ENCODE measurements at places on chromosomes 7 and 10.

- DNase-seq: no peak
Observed at GRCh38 chr10:22294694-22295093, 21.5 kb upstream of the COMMD3 start.

DNA sequence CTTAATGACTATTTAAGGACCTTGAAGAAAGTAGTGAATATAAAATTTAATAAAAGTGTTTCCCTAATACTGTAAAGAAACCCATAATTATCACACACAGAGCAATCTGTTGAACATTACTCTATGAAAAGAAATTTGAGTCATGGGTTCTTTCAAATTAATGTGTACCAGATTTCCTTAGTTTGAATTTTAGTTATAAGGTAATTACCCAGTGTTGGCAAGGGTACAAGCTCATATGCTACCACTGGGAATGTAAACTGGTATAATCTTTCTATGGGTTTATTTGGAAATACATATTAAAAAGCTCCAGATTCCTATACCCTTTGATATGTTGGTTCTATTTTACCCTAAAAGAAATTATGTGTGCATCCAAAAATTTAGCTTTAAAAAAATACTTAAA lies 22.9 kb downstream of the PANK1 start:
- no peak for DNase-seq

DNA sequence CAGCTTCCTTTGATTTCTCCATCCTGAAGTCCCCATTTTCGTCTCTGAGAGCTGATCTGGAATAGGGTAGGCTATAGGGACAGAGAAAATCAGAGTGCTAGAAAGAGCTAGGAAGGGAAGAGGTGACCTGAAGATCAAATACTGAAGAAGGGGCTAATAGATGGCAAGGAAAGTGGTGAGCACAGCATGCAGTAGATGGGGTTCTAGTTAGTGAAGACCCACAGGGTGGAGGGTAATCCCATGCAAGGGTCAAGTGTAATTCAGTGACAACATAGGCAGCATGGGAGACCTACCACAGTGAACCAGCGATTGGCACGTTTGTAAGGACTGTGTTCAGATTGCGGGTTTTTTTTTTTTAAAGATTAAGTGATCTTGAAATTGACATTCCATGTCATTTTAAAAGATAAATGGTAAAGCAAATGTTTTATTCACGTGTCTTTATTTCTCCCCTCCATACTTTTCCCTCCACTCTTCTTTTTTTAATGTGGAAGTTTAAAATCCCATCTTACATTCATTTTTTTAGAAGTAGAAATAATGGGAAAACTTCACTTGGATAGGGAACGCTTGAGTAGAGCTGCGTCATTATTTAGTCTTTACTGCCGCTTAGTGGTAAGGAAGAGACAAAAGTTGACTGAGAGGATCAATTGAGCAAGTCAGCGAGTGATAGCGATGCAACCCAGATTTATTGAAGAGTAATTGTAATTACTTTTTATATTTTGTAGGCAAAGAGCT lies 21.0 kb upstream of the ABI1 start:
- DNase-seq: no peak

DNA sequence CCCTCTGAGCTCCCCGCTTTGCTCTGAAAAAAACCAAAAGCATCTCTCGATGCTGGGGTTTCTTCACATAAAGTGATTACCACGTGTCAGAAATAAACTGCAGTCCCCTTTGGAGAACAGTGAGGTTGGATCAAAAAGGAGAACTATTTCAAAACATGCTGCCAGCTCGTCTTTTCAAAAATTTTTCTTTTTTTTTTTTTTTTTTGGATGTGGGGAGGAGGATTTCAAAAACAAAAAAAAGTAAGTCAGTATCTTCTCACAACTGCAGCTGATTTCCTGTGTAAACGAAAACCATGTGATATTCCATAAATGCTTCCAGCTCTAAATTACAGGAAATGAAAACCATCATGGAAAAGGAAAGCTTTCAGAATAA lies 155.0 kb upstream of the LYZL2 start:
- DNase-seq: no peak

DNA sequence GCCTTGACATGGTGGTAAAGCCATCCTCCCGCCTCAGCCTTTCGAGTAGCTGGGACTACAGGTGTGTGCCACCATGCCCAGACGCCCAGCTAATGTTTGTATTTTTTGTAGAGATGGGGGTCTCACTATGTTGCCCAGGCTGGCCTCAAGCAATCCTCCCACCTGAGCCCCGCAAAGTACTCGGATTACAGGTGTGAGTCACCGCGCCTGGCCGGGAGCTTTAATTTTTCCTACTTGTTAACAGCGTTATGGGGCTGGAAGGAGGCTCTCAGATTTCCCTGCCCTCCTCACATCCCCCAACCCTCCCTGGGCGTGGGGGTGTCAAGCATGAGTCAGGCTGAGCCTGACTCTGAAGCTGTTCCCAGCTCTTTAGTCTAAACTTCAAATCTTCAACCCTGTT lies 8.3 kb downstream of the ALKBH4 start:
- DNase-seq: no peak

DNA sequence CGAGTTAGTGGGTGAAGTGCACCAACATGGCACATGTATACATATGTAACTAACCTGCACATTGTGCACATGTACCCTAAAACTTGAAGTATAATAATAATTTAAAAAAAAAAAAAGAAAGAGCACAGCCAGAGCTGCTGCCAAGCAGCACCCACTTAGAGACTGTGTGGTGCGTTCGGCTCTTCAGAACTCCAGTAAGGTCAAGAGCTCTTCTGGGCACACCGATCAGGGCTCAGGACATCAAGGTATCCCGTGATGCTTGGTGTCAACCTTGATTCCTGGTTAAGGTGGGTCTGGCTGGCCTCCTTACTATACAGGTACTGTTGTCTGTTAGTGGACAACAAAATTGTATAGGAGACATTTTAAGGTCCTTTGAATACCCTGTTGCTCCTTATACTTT lies 385.7 kb upstream of the AKR1E2 start:
- no peak for DNase-seq

DNA sequence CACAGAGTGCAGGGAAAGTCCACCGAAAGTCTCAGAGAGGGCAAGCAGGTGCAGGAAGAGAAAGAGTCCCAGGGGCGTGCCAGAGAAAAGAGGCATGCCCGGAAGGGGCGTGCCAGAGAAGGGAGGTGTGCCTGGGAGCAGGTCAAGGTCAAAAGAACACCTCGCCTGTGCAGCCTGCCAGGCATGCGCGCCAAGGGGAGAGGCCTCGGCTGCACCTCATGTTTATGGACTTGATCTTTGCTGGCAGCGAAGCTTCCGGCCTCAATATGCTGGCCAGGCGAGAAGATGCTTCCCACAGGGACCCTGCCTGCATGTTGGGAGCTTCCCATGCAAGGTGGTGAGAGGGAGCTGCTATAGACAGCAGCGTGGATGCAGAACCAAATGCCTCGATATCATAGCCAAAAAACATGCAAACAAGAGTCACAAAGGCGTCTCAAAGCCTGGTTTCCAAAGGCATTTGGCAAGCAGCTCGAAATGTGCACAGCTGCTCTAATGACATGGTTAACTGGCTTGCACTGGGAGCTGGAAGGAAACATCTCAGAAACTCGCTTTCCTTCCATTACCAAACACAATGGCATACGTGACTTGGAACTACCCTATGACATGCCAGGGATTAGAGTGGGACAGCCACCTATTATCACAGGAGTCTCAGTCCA lies 192.5 kb upstream of the PPP2R2D start:
- no peak for DNase-seq

GRCh38 chr10:120989996-120990598 lies 138.9 kb downstream of the WDR11 start:
- DNase-seq: no peak

- no peak for DNase-seq
Observed at GRCh38 chr10:51137756-51138529, 63.7 kb downstream of the PRKG1 start.

DNA sequence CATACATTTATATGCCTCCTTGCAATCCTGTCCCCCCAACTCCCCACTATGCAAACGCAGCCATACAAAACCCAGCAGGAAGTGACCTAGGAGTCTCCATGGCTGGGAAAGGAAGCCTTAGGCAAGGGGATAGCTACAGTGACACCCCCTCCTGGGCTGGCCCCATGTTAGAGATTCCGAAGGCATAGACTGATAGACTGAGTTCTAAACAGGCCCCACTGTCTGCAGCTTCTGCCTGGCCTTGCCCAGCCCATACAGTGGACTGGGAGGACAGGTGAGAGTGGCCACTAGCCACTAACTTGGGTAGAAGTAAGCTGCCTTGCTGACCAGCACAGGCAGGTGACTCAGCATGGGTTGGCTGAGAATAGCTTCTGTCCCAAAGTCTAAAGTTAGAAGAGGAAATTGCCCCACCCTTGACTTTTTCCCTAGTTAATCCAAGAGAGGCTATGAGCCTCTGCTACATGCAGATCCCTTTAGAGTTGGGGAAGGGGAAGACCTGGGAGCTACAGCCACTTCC lies 106.3 kb downstream of the C10orf105 start:
- DNase-seq: no peak

- no peak for DNase-seq
Observed at GRCh38 chr7:137404660-137405317, 61.3 kb upstream of the PTN start.

GRCh38 chr10:17671307-17671706 lies 27.4 kb downstream of the STAM start:
- no peak for DNase-seq

- no peak for DNase-seq
Observed at GRCh38 chr10:11183015-11183414, 165.3 kb downstream of the CELF2 start.

- no peak for DNase-seq
Observed at GRCh38 chr7:14934839-14935238, 32.3 kb upstream of the DGKB start.

DNA sequence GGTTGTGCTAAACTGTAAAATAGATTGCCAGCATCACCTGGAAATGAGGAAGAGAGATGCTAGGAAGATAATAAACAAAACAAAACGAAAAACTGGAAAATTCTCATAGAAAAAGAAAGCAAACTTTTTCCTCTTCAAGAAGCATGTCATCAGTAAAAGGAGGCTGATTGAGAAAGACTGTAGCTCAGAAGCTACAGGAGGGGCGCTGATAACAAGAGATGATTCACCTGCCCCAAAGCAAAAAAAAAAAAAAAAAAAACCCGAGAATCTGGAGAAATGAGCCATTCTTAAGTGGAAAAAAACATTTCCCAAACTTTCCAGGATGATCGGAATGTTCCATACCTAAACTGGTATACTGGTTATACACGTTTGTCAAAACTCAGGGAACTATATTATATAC lies 130.5 kb upstream of the C1QL3 start:
- no peak for DNase-seq

DNA sequence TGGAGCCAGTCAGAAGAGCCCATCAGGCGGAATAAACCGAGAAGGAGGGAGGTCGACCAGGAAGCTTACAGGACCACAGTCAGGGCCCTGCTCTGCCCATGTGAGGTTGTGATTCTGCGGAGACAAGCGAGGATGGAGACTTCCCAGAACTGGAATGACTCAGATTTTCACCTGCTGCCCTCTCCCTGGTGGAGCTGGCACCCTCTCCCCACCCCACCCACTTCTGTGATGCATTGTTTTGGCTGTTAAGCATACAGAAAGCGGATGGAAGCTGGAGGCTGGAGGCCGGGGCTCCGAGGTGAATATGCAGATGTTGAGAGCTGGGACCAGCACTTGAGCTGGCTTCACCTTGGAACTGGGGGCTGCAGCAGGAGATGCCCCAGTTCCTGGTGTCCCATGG lies 57.4 kb downstream of the NPTX2 start:
- DNase-seq: no peak

DNA sequence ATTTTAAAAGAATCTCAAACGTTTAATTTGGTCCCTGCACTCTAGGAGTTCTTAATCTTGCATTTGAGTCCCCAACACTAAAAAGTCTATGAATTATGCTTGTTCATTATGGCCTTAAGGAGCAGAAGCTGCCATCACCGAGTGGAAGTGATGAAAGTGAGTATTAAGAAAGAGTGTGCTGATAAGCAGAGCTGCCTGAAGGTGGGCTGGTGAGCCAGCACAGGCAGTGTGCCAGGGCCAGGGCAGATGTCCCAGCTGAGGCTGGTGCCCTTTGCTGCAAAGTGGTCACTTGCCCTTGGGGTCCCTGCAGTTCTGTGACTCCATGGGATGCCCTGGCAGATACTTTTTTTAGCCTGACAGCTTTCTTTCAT lies 72.9 kb upstream of the LOXL4 start:
- no peak for DNase-seq

DNA sequence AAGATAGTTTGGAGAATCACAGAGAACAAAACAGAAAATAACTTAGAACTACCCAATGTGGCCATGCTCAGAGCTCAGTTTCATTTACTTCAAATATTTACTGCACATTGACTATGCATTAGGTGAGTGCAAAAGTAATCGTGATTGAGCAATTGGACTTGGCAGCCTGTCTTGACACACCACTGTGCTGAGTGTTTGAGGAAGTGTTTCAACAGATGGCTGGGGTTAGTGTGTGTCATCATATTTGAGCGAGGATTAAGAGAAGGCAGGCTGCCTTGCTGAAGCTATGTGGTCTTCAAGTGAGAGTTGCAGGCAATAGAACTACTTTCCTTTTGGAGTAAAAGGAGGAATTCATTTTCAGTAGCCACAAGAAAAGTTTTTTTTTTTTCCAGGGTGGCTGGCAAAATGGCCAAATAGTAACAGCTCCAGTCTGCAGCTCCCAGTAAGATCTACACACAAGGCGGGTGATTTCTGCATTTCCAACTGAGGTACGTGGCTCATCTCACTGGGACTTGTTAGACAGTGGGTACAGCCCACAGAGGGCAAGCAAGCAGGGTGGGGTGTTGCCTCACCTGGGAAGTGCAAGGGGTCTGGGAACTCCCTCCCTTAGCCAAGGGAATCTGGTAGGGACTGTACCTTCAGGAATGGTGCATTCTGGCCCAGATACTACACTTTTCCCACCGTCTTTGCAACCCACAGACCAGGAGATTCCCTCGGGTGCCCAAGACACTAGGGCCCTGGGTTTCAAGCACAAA lies 37.6 kb downstream of the AKR1C4 start:
- DNase-seq: peak; percentile 1

GRCh38 chr7:30657131-30657530 lies 25.1 kb downstream of the CRHR2 start:
- DNase-seq: no peak

- no peak for DNase-seq
Observed at GRCh38 chr10:103829838-103830465, 25.4 kb downstream of the SH3PXD2A start.

GRCh38 chr10:69337296-69338132 lies 59.2 kb downstream of the HK1 start:
- peak; percentile 79 for DNase-seq

All from NCI-H2171 (cell line).